ENCODE measurements at places on chromosomes 7 and 10.
A peak's percentile ranks its signal among the peaks of the same experiment; 100 is the strongest.

- no peak for DNase-seq
Observed at GRCh38 chr7:122653685-122654084, 45.2 kb downstream of the RNF133 start.

GRCh38 chr10:69848454-69848853, 46.7 kb downstream of the COL13A1 start:
- DNase-seq, result no peak

DNA sequence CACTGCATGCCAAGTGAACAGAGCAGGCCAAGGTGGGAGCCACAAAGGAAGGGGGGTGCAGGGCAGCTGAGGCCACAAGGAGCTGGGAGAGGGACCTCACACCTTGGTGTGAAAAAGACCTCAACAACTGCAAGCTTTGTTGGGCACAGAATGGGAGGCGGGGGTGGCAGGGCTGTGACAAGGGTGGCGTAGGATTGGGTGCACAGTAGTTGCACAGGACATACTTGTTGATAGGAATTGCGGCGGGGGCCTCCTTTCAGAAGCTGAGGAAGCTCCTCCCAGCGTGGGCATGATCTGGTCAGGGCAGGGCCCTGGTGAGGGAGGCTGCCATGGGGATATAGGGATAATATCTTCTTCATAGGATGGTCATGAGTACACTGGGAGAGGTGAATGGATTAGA, 25.8 kb downstream of the POLL start:
- no peak for DNase-seq

- DNase-seq, result no peak
Observed at GRCh38 chr7:47710201-47710935, 128.5 kb upstream of the TNS3 start.

GRCh38 chr10:11719496-11720259, 22.5 kb upstream of the ECHDC3 start:
- DNase-seq, result no peak

- DNase-seq, result no peak
Observed at GRCh38 chr7:36942955-36943354, 218.7 kb upstream of the AOAH start.

- DNase-seq, result no peak
Observed at GRCh38 chr7:45203459-45203858, 45.9 kb downstream of the RAMP3 start.

- peak; percentile 95 for DNase-seq
Observed at GRCh38 chr10:33421789-33422462, 87.5 kb upstream of the NRP1 start.

DNA sequence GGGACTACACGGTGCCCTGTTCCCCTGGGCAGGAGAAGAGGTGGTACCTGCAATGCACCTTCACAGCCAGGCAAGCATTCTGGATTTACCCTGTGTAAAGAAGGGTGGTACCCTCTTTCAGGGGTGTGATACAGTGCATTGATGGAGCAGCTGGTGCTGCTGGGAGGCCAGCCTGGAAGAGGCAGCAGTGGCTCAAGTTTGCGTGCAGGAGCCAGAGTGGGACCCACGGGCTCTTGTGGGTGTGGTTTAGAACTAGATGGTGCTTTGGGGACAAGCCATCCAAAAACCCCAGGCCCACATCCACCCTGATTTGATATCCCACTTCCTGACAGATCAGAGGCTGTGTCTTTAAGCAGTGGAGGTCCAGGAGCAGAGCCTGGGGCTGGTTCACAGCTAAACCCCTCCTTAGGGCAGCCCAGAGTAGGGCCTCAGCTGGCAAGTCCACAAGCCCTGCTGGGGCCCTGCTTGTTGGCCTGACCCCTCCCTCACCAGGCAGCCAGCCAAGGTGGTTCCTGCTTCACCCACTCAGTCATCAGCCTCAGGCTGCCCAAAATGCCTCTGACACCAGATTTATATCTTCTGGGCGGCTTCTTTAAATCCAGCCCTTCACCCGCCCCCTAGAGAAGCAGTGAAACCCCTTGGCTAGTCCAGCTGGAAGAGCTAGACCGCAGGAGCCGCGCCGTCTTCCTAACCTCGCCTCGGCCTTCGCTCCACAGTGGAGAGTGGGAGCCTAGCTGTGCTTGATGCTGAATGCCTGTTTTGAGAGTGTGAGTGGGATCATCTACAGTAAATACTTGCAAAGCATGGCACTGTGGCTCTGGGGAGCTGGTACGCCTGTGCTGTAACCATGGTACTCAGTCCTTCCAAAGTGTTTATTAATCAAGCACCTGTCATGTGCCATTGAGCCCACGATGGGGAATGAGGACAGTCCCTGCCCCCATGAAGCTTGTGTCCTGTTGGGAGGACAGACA, 1.4 kb upstream of the ASIC3 start:
- peak; percentile 60 for DNase-seq

DNA sequence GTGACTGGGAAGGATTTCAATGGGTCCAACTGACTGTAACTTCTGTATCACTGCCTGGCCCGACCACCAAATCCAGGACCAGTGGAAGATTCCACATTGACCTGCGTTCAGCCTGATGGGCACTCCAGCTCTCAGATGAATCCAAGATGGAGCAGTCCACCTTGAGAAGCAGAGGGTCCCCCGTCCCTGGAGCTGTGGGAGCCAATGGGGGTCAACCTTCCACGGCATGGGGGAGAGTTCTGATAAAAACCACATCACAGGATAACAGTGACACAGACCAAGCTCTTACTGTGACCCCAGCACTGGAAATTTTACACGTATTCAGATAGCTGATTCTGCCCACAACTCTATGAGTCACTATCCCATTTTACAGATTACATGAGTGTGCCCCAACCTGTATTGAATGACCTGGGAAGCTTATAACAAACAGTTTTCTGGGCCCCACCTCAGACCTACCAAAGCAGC, 11.2 kb downstream of the ZCCHC24 start:
- DNase-seq, result peak; percentile 27

DNA sequence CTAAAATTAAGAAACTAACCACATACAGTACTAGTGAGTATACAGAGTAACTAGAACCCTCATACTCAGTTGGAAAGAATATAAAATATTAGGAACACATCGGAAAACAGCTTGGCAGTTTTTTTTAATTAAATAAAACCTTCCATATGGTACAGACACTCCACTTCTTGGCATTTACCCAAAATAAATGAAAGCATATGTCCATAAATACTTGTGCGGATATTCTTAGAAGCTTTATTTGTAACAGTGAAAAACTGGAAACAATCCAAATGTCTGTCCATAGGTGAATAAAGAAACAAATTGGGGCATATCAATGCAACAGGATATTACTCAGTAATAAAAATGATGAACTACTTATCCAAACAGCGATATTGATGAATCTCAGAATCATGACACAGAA, 410.0 kb downstream of the HTR7 start:
- no peak for DNase-seq

DNA sequence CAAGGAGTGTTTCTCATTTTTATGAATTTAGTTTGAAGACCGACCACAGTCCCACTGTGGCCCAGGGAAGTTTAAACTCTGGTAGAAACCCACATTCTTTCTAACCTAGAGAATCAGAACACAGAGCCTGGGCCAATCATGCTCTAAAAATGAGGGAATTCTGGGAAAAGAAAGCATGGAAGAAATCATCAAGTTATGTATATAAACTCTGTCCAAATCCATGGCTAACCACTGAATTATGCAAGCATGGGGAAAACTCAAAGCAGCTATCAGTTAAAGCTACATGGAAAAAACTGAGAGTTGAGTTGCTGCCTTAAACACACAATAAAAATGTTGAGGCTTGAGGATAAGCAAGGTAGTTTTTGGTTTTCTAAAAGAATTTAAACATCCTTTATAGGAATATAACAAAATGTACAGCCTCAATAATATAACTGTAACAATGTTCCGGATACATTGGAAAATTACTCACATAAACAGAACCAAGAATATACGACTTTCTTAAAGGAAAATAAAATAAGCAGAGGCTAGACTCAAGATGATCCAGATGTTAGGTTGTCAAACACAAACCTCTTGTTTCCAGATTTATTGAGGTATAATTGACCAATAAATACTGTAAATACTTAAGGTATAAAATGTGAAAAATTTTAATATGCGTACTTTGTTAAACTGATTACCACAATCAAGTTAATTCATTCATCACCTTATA, 311.2 kb upstream of the GNAI1 start:
- peak; percentile 64 for DNase-seq

- no peak for DNase-seq
Observed at GRCh38 chr7:149330914-149331567, 69.0 kb downstream of the ZNF783 start.

- DNase-seq, result no peak
Observed at GRCh38 chr7:50960621-50961310, 178.1 kb upstream of the GRB10 start.

- no peak for DNase-seq
Observed at GRCh38 chr10:124245806-124246440, 152.5 kb upstream of the CHST15 start.

DNA sequence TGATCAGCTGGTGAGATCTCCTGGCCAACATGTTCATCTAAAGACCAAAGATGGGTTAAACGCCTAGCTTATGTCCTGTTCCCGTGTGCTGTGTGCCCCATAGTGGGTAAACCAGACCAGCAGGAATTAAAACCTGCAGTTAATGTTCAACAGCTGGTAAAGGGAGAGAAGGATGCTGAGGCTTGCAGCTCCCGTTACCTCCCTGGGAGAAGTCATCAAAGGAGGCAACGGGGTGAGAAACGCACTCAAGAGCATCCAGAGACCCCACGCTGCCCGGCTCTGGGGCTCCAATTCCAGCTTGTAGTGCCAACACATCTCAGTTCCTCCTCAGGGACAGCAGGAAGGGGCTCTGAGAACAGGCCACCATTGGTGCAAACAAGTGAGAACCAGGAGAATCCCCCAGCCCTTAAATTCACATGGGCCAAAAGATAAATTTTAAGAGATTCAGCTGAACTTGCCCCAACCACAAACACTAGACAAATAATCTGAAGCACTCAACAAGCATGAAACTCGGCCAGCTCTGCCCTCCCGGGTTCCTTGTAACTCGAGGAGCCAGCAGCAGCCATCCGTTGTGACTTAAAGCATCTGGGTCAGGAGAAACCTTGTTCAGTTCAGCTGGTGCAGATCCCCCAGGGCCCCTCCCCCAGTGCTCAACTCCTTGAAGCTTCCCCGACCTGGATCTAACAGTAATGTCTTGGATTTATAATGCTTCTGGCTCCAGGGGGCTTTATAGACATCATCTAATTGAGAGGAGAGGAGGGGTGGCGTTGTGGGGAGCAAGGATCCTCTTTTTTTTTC, 29.4 kb downstream of the FAM241B start:
- DNase-seq, result no peak

DNA sequence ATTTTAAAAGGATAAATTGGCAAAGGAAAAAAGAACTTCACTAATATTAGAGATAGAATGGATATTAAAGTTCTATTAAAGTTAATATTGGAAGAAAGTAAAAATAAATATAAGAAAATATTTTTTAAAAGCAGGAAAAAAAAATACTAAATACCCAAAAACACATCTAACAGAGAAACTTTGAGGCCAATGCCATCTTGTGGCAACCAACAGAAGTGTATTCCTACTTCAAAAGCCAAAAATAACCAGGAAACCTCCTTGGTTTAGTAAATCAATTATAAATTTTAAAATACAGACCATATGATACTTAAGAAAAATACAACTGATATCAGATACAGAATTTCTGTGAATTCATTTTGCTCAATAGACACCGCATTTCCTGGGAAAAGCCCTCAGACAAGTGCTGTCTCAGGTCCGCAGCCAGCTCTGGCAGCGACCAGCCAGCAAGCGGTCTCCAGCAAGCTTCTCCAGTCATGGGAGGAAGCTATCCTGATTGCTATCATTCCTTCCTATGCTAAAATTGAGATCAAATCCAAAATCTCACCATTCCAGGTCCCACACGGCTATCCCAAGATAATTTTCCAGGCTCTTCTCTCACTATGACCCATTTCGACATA, 65.3 kb downstream of the LMBR1 start:
- DNase-seq, result peak; percentile 36

GRCh38 chr10:48192881-48193450, 81.5 kb downstream of the FRMPD2 start:
- no peak for DNase-seq

GRCh38 chr7:149564340-149565095, 66.9 kb upstream of the ZNF746 start:
- peak; percentile 25 for DNase-seq

DNA sequence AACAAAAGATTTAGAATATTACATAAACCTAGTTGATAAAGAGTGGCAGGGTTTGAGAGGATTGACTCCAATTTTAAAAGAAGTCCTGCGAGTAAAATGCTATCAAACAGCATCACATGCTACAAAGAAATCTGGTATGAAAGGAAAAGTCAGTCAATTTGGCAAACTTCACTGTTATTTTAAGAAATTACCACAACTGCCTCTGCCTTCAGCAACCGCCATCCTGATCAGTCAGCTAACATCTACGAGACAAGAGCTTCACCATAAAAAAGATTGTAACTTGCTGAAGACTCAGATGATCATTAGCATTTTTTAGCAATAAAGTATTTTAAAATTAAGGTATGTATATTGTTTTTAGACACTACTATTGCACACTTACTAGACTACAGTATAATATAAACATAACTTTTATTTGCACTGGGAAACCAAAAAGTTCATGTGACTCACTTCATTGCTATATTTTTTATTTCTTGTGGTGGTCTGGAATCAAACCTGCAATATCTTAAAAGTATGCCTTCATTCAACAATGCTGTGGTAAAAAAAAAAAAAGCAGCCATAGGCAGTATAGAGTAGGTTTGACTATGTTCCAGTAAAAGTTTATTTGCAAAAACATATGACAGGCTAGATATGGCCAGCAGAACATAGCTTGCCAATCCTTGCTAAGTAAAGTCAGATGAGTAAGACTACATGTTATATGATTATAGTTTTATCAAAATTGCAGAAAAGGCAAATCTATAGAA, 74.4 kb downstream of the GLCCI1 start:
- no peak for DNase-seq

GRCh38 chr7:38942431-38943051, 33.5 kb upstream of the VPS41 start:
- no peak for DNase-seq

- peak; percentile 27 for DNase-seq
Observed at GRCh38 chr10:102341038-102341688, 54.3 kb upstream of the NFKB2 start.

DNA sequence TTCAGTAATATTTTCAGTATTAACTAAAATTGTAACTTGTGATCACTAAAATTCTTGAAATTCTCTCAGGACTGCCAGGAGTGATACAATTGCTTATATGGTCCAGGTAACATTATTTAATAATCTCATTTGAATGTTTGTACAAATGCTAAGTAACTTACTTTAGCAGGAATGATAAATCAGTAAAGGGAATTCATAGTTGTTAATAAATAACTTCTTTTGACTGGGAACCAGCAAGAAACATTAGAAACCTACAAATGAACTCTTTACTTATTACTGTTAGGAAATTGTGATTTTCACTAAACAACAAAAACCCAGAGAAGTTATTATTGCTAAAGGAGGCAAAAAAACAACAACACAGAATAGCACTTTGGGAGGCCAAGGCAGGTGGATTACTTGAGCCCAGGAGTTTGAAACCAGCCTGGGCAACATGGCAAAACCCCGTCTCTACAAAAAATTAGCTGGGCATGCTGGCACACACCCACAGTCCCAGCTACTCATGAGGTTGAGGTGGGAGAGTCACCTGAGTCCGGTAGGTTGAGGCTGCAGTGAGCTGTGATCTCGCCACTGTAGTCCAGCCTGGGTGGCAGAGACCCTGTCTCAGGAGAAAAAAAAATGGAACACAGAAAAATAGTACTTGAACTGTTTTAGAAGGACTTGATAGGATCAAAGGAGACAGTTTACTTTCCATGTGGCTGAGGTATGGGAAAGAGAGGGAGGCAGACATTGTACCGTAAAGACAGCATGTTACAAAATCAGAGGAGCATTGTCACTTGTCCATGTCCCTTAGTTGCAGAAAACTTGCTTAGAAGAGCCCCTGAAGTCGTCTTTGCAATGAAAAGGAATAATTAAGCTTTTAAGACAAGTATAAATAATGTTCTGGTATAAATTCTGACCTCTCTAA, 53.1 kb downstream of the SHOC2 start:
- no peak for DNase-seq

All from AG10803 (cell line).